Stimulated activated CD4-positive, alpha-beta T cell treated with anti-CD3 and anti-CD28 coated beads, Interleukin-1b, Interleukin-23, amount 100 ng/mL, for 1 hour (primary cell): ENCODE measurements at places on chromosomes 6 and 20.

GRCh38 chr6:79600812-79601609, 30.1 kb upstream of the SH3BGRL2 start:
- DNase-seq = no peak

GRCh38 chr6:80454197-80454596, 347.7 kb downstream of the BCKDHB start:
- DNase-seq = no peak

DNA sequence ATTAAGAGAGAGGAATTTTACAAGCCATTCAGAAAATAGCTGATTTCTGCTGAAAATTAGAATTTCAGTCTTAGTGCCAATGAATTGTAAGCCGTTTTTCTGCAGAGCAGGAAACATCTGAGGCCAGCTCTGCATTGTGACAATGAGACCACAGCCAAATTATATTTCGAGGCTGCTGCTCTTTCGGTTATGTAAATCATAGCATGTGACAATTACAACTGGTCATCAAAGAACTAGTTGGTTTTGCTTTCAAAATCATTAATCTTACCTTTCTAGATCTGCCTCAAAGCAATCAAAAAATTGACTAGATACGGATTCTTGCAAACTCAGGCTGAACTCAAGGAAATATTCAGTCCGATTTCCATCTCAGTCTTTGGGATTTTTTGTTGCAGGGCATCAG, 33.4 kb upstream of the INSM1 start:
- DNase-seq = no peak

GRCh38 chr6:158499601-158500000, 60.3 kb upstream of the TMEM181 start:
- DNase-seq = no peak

- DNase-seq = no peak
Measured at GRCh38 chr6:83974409-83975050, 59.0 kb upstream of the MRAP2 start.

- DNase-seq = no peak
Measured at GRCh38 chr20:58240471-58240870, 12.0 kb upstream of the ANKRD60 start.

GRCh38 chr20:62760856-62761758, 35.2 kb upstream of the MRGBP start:
- no peak for DNase-seq

- no peak for DNase-seq
Measured at GRCh38 chr20:39886650-39887190, 802.3 kb downstream of the MAFB start.

- DNase-seq = no peak
Measured at GRCh38 chr6:83474309-83474708, 38.0 kb upstream of the PRSS35 start.
